Natural killer cell treated with Interleukin-12 subunit alpha and Interleukin-12 subunit beta and Interleukin-15 and Interleukin-18, amount 100 ng/mL, for 72 hours (primary cell): ENCODE measurements at places on chromosomes 2 and 18.

DNA sequence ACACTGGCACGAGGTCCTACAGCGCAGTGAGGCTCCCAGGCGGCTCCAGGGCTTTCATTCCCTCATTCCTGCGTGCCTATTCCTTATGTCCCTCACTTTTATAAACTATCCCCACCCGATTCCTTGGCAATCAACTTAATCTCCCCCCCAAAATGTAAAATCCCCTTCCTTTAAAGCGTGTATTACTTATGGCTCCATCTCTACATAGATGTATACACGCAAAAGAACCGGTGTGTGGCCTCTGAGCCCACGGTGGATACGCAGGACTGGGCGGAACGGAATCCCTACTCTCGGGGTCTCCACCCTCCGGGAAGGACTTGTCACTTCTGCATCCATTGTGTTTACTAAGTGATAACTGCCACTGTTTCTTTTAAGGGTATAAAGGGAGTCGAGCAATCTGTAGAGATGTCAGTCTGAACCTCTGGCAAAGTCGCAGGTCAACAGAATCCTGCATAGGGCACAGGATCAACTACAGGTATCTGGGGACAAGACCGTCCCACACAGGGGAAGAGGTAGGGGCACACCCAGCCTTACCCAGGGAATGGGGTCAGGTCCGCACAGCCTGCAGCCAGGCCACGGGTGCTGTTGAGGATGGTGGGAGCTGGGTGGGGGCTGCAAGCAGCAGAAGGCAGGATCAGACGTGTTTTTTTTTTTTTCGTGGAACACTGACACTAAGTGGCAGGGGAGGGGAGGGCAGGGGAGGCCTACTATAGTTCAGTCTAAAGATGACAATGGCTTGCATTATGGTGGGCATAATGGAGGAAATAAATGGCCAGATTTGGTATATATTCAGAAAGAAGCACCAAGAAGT is 42.1 kb downstream of the HDLBP start:
- no peaks in the 10 kb centered on the region for H3K27me3 ChIP-seq
- H3K4me1 ChIP-seq = peaks cover 45% of the 10 kb centered on the region
- peak overlapping the region; percentile 63 for H3K27ac ChIP-seq
- no peak for DNase-seq

- no peaks in the 10 kb centered on the region for H3K27me3 ChIP-seq
- no peak for DNase-seq
- no peaks in the 10 kb centered on the region for H3K4me1 ChIP-seq
- H3K36me3 ChIP-seq = no peaks in the 10 kb centered on the region
Observed at GRCh38 chr2:165164201-165164600, 39.6 kb downstream of the SCN3A start.

DNA sequence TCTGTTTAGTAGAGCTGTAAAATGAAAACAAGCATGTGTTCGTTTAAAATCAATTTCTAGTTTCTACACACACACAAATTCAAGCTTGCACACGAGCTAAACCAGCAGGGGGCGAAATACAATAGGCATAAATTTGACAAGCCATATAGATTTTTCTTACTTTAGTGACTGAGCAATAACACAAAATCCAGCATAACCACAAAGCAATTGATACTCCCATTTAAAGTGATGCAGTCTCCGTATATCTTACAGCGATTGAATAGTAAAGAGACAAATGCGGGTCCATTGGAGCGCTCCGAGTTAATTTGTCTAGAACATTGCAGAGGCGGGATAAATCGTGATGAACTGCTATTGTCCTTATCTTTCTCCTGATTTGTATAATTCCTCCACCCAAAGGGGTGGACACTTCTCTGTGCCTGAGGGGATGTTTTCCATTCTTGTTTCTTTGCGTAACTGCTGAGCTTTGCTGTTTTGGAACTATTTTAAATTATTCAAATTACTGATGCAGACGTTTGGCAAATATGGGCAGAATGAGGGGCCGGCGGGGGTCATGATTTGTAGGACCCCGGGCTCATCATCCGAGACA is 1.2 kb upstream of the AFTPH start:
- H3K27me3 ChIP-seq = no peaks in the 10 kb centered on the region
- H3K27ac ChIP-seq = peak overlapping the region; percentile 87
- H3K36me3 ChIP-seq = peaks cover 4% of the 10 kb centered on the region
- peak overlapping the region; percentile 86 for H3K4me3 ChIP-seq
- peak; percentile 69 for DNase-seq
- H3K4me1 ChIP-seq = peaks cover 23% of the 10 kb centered on the region

DNA sequence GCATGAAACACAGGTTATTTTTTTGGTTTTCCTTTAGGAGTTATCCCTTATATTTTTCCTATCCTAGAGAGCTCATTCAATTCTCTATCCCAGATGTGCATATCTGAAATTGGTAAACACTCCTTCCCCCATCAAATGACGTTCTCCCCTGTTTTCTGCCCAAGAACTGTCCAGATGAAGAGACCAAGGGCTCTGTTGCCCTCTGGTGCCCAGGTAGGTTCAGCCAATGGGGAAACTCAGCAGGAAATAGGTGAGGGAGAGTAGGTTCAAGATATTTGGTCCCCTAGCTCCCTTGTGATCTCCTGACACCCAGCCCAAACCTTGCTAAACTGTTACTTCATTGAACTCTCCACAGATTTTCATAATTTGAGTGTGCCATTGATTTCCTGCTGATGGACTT is 14.1 kb upstream of the INO80C start:
- DNase-seq = no peak
- no peak overlapping the region for H3K27ac ChIP-seq
- no peak overlapping the region for H3K4me3 ChIP-seq
- no peaks in the 10 kb centered on the region for H3K4me1 ChIP-seq

DNA sequence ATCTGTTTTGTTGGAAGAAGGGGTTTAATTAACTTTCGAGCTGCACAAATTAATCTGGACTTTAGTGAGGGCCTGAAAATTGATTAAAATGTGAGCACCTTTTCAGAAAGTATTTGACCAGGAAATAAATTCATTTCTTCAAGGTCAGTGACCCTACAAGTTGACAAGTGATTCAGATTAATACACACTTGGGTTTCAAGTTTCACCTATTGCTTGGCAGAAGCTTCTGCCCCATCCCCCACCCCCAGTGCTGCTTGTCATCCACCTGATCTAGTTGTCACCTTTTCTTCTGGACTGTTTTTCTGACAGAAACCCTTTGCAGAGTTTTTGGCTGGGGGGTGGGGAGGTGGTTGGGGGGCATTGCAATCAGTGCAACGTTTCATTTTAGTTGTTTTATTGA is 46.2 kb downstream of the RPRM start:
- H3K4me1 ChIP-seq = no peaks in the 10 kb centered on the region
- H3K36me3 ChIP-seq = no peaks in the 10 kb centered on the region
- no peak overlapping the region for H3K4me3 ChIP-seq
- no peak overlapping the region for H3K27ac ChIP-seq

GRCh38 chr2:113179446-113180045 is 5.8 kb downstream of the PSD4 start:
- H3K4me3 ChIP-seq = peak overlapping the region; percentile 90
- peaks cover 75% of the 10 kb centered on the region for H3K4me1 ChIP-seq
- no peak for DNase-seq
- peak overlapping the region; percentile 75 for H3K27ac ChIP-seq
- H3K36me3 ChIP-seq = peaks cover 14% of the 10 kb centered on the region
- no peaks in the 10 kb centered on the region for H3K27me3 ChIP-seq

DNA sequence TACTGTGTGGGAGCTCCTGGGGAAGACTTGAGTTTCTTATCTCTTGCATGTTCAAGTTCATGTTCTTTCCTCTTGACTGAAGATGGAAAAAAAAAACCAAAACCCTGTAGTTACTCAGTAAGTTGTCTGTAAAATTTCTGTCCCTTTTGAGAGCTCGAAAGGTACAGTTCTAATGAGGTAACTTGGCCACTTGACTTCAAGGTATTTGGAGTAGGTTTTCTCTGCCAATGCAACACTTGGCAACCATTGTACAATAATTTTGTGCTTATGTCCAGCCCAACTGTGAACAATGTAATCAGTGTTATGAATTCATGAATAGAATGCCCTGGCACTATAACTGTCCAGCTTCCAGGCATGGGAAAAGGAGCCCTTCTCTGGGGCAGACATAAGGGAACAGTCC is 111.0 kb downstream of the LIPG start:
- peaks cover 4% of the 10 kb centered on the region for H3K4me1 ChIP-seq
- H3K27me3 ChIP-seq = peaks cover 35% of the 10 kb centered on the region

DNA sequence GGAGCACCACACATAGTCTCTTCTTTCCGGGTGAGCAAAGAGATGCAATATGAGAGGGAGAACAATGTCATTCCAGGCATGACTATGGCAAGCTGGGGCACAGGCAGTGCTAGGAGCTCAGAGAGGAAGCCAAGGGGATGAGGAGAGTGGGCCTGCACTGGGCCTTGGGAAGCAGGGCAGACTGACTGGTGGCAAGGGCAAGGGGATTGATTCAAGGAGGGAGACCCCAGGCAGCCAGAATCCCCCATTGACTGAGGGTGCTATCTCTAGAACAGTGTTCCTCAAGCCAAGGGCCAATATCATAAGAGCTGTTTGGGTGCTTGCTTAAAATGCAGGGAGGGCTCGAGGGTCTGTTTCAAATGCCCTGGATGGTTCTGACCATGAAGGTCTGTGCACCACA is 36.1 kb downstream of the MARCO start:
- H3K27me3 ChIP-seq = peaks cover 13% of the 10 kb centered on the region
- DNase-seq = no peak
- no peak overlapping the region for H3K27ac ChIP-seq
- H3K4me3 ChIP-seq = no peak overlapping the region
- H3K36me3 ChIP-seq = no peaks in the 10 kb centered on the region

- H3K4me1 ChIP-seq = no peaks in the 10 kb centered on the region
- H3K27ac ChIP-seq = no peak overlapping the region
- peaks cover 9% of the 10 kb centered on the region for H3K36me3 ChIP-seq
- no peak overlapping the region for H3K4me3 ChIP-seq
- peaks cover 5% of the 10 kb centered on the region for H3K27me3 ChIP-seq
Observed at GRCh38 chr2:201515573-201516246, 64.2 kb downstream of the STRADB start.

- no peak for DNase-seq
- peaks cover 13% of the 10 kb centered on the region for H3K36me3 ChIP-seq
- no peak overlapping the region for H3K27ac ChIP-seq
- no peaks in the 10 kb centered on the region for H3K27me3 ChIP-seq
Observed at GRCh38 chr2:116094196-116094595, 1651.8 kb downstream of the DPP10 start.

DNA sequence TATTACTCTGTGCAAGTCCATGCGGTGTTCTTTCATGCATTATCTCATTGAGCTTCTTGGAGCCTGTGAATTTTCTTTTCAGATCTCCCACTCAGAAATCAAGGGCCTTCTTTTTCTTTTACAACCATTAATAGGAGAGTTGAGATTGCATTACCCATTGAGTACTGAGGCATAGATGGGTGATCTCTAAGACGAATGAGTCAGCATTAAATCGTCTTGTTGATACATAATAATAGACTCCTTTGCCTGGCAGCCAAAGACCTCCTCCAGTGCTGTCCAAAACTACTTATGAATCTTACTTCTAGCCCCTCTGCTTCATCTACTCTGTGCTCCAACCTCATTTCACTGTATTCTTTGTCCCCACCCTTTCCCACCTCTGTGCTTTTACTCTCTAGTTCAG is 180.5 kb downstream of the AGPS start:
- no peak for DNase-seq
- H3K27ac ChIP-seq = no peak overlapping the region
- no peak overlapping the region for H3K4me3 ChIP-seq
- no peaks in the 10 kb centered on the region for H3K4me1 ChIP-seq

- H3K4me1 ChIP-seq = no peaks in the 10 kb centered on the region
- no peak for DNase-seq
- H3K36me3 ChIP-seq = peaks cover under 1% of the 10 kb centered on the region
- H3K27ac ChIP-seq = no peak overlapping the region
Observed at GRCh38 chr18:54117853-54118773, 106.4 kb downstream of the MBD2 start.

GRCh38 chr2:144357623-144358373 is 162.1 kb downstream of the ZEB2 start:
- peak overlapping the region; percentile 34 for H3K4me3 ChIP-seq
- H3K27ac ChIP-seq = peak overlapping the region; percentile 91
- peak; percentile 71 for DNase-seq
- H3K27me3 ChIP-seq = no peaks in the 10 kb centered on the region
- peaks cover 48% of the 10 kb centered on the region for H3K4me1 ChIP-seq

DNA sequence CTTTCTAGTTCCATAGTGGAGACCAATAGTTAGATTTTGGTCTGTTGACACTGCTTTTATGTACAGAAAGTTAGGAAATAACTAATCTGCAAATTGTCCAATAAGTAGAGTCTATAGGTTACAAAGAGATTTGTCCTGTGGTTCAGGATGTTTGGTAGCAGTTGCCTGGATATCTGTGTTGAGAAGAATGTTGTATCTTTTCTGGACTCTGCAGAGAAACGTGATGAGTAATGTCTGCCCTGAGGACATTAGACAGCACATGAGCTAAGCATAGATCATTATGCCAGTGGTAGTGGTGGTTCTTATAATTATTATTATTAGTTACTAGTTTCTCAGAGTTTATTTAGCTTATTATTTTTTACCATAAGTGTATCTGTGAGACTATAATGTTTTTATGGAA is 65.8 kb downstream of the ANKRD62 start:
- peaks cover 34% of the 10 kb centered on the region for H3K27me3 ChIP-seq
- no peak overlapping the region for H3K4me3 ChIP-seq
- no peaks in the 10 kb centered on the region for H3K36me3 ChIP-seq

GRCh38 chr2:205752296-205752820 is 70.1 kb downstream of the NRP2 start:
- H3K4me3 ChIP-seq = no peak overlapping the region
- H3K4me1 ChIP-seq = no peaks in the 10 kb centered on the region
- H3K27ac ChIP-seq = no peak overlapping the region
- H3K36me3 ChIP-seq = no peaks in the 10 kb centered on the region
- H3K27me3 ChIP-seq = peaks cover 20% of the 10 kb centered on the region
- no peak for DNase-seq

DNA sequence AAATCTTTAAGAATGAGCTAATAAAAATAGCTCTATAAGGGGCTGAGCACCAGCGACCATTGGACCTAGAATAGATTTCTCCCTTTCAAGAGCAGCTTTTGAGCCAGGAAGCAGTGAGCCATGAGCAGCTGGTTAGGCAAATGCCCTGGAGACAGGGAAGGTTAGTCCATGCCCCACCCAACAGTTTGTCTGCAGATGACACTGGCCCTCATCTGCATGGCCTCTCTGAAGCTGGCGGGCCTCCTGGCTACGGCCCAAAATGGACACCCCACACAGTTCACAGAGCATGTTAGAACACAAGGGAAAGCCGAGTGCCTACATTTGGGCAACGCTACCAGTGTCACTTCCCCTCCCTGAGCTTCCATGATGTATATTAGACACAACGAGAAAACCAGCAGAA is 201.1 kb downstream of the MGAT5 start:
- no peaks in the 10 kb centered on the region for H3K36me3 ChIP-seq
- no peaks in the 10 kb centered on the region for H3K27me3 ChIP-seq
- peak; percentile 20 for DNase-seq
- H3K27ac ChIP-seq = no peak overlapping the region
